Stimulated activated CD4-positive, alpha-beta T cell treated with anti-CD3 and anti-CD28 coated beads, Interleukin-1b, Interleukin-23, amount 100 ng/mL, for 24 hours (primary cell): ENCODE measurements at places on chromosomes 2 and 18.

- DNase-seq, result no peak
Measured at GRCh38 chr2:54476852-54477251, 20.7 kb downstream of the SPTBN1 start.

- DNase-seq, result no peak
Measured at GRCh38 chr2:22701561-22702160, 683.3 kb upstream of the KLHL29 start.

GRCh38 chr2:231326404-231326803 is 69.1 kb upstream of the B3GNT7 start:
- no peak for DNase-seq

DNA sequence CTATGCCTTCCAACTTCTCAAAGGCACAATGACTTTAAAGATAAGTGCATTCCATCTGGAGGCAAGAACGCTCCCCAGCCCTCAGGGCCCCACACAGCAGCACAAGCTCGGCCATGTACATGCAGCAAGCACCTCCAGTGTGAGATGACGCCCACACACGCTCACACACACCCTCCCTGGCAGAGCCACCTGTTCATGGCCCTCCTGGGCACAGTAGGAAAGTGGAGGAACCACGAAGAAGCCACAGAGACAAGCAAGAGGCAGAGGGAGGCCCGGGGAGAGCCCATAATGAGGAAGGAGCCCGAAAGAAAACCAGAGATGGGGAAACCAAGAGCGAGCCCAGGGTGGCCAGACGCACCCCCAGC is 21.7 kb downstream of the BIN1 start:
- DNase-seq, result no peak

DNA sequence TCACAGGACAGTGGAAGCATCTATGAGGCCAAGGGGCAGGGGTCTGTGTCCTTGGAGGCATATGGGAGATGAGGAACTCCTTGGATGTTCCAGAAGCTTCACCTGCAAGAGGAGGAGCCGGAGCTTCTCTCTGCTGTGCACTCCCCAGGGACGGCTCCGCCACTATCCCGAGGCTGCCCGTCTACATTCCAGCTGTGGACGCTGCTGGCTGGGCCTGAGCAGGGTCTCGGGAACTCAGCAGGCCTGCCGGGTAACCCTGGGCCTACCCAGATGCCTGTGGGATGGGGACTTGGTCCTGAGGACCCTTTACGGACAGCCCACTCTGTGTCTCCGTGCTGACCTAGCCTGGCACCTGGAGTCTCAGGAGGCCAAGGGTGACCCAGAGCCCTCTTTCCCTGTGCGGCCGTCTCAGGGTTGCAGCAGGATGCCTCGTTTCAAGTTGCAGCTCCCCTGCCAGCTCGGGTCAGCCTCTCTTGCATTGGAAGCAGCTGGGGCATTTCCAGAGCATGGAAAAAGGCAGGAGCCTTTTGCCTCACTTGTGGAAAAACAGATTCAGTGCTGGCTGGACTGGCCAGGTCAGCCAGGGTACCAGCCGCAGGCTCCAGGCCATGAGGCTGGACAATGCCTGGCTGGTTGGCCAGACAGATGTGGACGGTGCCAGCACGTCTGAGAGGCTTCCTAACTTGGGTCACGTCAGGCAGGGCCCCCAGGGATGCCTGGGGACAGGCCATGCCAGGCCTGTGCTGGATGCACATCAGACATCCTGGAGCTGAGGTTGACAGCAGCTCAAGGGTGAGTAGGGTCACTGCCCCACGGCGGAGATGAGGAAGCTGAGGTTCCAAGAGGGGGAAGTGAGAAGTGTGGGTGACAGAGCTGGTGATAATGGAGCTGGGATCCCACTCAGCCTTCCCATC is 41.5 kb downstream of the SCTR start:
- no peak for DNase-seq

DNA sequence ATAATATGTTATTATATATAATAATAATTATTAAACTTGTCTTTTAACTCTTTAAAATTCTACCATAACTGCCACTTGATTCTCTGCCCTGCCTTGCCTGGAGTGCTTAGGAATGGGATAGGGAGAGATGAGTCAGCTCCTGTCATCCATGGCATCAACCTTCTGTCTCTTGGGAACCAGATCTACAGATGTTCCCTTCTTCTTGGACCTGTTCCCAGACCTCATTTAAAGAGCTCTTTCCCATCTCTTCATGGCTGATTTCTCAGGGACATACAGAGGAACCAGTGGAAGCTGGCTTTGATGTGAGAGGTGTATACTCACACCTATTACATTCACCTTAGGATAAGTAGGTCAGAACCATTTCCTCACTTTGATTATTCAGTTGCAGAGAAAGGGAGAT is 155.3 kb upstream of the MYO3B start:
- no peak for DNase-seq

- no peak for DNase-seq
Measured at GRCh38 chr18:9697121-9697520, 11.0 kb upstream of the RAB31 start.

- no peak for DNase-seq
Measured at GRCh38 chr2:159128191-159128590, 158.3 kb downstream of the WDSUB1 start.

DNA sequence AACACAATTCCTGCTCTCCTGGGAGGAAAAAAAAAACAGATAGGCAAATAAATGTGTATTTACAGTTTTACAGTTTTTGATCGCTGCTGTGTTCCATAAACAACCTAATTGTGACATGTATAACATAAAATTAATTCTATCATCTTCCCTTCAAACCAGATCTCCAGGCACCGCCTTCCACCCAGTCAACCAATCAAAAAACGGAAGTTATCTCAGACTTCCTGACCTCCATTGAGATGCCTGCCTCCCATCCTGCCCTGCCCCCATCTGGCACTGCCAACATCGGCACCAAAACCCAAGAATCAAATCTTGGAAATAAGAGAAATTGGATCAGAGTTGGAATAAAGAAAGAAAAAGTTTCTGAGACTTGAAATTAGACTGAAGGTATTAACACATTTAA is 3.1 kb upstream of the RIOK3 start:
- no peak for DNase-seq

- no peak for DNase-seq
Measured at GRCh38 chr18:23528580-23529472, 25.5 kb downstream of the RMC1 start.

- DNase-seq, result no peak
Measured at GRCh38 chr2:48900321-48901014, 144.9 kb upstream of the LHCGR start.

DNA sequence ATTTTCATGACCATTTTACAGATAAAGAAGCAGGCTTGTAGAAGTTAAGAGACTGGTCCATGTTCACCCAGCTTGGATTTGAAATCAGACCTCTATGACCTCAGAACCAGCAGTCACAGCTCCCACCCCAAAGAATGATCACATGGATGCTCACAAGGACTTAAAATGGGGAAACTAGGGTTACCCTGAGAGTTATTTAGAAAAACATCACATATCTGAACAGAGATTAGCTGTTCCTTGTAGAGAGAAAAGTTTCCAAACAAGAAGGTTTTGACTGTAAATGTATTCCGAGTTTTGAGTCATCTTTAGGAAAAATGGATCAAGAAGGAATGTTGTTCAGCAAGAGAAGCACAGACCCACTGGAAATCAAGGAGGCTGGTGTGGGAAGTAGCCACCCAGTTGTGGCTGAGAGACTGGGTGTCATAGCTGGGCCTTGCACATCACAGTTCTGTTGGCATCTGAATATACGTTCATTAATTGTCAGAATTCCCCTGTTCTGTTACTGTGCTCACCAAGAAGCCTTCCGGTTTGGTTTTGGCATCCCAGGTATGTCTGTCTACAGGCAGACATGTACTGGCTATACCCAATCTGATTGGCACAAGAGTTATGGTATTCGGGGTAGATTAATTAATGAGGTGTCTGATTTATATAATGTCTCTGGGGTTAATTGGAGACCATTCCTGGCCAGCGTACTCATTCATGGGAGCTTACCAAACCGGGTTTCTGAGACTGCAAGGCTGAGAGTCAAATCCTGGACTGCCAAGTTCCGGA is 371.8 kb upstream of the SLC14A2 start:
- DNase-seq, result no peak

- no peak for DNase-seq
Measured at GRCh38 chr2:85777441-85777861, 23.7 kb downstream of the ATOH8 start.
